ENCODE measurements at places on chromosomes 5 and 9.

- DNase-seq: no peak
These were observed 81.0 kb downstream of the DAPK1 start for GRCh38 chr9:87578625-87579024.

- no peak for DNase-seq
These were observed 48.4 kb downstream of the GSN start for GRCh38 chr9:121316378-121316777.

DNA sequence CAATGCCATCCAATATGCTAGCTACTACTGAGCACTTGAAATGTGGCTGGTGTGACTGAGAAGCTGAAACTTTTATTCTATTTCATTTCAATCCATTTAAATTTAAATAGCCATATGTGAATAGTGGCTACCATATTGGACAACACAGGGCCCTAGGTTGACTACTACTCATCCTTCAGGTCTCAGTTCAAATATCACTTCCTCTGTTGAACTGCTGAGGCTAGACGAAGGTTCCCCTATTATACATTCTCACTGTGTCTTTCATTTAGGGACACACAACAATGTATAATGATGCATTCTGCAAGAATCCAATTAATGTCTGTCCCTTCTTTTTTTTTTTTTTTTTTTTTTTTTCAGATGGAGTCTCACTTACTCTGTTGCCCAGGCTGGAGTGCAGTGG, 208.7 kb downstream of the CRB2 start:
- no peak for DNase-seq

DNA sequence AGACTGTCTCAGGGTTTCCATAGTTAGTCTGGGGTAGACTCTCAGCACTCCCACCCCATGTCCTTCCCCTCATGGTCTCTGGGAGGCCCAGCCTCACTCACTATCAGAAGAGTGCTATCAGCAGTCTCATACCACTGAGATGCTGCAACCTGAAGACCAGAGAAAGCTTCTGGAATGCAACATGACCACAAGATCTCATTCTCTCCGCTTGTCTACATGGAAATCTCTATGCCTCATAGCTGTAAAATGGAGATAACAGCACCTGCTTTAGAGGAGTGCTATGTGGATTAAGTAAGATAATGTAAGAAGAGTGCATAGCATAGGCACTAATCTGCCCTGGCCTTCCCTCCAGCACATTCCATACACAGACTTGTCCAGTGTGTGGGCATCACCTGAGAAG, 47.0 kb upstream of the ZNF169 start:
- DNase-seq: no peak

DNA sequence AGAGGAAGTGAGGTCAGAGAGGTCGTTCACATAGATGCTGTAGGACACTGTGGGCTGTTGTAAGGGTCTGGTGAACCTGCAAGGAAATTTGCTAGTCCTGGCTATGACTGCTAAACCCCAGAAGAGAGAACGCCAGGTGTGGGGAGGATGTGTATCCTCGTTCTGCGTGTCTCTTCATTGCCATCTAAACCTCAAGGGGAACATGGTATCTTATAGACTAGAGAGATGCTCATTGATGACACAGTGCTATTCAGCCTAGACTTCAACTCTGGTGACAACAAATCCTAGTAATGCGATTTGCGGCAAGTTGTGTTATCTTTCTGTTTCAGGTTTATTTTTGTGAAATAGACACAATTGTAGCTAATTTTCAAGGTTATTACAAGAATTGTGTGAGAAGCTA, 140.2 kb downstream of the ADAMTSL1 start:
- no peak for DNase-seq

DNA sequence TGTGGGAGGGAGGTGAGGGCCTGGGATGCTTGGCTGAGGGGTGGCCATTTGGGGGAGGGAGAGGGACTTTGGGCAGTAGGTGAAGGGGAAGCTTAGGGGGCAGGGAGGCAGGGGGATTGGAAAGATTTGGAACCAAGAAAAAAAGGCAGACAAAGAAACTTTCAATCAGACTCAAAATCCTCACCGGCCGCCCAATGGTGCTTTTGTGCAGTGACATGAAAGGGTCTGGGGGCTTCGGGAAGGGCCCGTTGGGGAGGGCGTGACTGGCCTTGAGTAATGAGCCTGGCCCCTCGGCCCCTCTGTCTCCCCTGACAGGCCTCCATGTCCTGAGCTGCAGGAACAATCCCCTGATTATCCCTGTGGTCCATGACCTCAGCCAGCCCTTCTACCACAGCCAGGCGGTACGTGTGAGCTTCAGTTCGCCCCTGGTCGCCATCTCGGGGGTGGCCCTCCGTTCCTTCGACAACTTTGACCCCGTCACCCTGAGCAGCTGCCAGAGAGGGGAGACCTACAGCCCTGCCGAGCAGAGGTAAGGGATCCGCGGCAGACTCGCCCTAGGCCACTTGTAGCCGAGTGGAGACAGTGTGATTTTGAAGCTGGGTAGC, 181.1 kb downstream of the PAPPA start:
- DNase-seq: no peak

DNA sequence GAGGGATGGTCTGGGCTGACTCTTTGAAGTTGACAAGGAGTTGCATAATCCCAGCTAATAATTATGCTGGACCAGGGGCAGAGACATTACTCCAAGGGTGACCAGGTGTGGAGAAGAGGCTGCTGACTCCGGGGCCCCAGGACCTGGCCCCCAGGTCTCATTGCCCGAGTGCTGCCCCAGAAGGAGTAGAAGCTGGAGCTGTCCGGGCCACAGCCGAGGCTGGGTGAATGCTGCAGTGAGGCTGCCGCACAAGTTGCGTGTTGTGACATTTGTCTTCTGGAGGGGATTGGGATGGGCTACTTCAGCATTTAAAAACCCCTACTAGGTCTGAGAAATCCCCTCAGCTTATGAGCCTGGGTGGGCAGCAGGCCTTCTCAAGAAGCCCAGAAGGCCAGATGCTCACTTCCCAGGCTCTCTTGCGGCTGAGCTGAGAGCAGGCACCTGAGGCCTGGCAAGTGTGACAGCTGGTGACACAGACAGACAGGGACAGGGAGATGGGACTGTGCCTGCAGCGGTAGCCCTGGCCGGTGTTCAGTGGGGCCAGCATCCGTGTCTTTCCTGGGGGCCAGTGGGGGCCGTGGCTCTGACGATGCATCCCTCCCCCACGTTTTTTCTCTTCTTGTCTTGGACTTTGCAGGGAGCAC, 122.8 kb downstream of the KCNIP1 start:
- no peak for DNase-seq

DNA sequence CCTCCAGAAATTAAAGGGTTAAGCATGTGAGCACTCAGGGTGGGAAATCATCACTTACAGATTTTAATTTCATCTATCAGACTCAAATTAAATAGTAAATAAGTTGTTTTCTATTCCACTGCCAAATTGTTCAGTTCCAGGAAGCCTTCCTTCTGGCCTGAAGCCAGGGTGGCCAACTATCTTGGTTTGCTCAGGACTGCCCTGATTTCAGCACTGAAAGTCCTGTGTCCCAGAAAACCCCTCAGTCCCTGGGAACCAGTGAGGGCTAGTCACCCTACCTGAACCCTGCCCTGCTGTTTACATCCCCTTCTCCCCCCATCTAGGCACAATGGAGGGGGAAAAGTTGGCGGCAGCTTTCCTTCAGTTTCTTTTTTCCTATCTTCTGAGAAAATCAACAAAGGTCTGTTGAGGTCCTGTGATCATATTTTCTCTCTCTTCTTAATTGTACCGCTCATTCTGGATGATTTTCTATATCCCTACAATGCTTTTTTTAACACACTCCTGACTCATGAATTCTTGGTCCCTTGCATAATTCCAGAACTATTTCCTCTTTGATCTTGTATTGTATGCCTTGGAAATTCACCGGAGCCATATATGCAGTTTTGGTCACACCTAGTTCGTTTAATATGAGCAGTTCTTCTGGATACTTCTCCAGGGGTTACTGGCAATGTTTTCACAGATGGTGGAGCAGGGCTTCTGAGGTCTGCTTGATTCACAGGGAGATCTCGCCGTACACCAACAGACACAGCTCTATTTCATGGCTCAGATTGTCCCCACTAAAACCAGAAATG, 103.8 kb downstream of the MAP1B start:
- DNase-seq: no peak
